Stimulated activated CD8-positive, alpha-beta memory T cell treated with anti-CD3 and anti-CD28 coated beads, Interleukin-4, amount 100 ng/mL, for 1 hour (primary cell): ENCODE measurements at places on chromosomes 2 and 18.

- DNase-seq: no peak
These were observed 196.9 kb downstream of the ANKRD30B start for GRCh38 chr18:14944838-14945237.

GRCh38 chr2:86633155-86633651, 9.5 kb upstream of the RNF103 start:
- no peak for DNase-seq

DNA sequence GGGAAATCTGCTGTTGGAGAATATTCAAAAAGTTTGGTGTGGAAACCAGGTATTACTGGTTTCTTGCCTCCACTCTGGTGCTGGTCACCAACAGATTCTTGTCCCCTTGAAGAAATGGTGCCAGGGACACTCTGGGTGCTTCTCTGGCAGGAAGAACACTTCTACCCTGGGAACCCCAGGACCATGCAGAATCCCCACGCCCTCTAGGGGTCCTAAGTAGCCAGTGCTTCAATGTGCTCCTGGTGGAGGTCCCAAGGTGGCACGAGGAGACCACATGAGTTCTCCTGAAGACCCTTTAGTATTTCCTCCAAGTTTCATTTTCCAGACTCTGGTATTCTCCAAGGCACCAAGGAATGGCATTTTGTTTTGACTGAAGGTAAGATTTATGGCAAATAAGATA, 380.6 kb downstream of the TSN start:
- DNase-seq: no peak

DNA sequence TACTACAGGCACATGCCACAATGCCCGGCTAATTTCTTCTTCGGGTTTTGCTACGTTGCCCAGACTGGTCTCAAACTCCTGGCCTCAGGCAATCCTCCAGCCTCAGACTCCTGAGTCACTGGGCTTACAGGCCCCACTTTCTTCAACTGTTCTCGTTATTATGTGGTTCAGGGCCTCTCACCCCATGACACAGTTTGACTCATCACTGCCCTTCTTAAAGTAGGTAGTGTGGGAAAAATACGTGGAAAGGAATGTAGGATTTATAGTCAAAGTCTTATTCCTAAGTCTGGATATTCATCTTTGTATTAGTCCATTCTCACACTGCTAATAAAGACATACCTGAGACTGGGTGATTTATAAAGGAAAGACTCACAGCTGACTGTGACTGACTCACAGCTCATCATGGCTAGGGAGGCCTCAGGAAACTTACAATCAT, 19.4 kb downstream of the CENPA start:
- no peak for DNase-seq

DNA sequence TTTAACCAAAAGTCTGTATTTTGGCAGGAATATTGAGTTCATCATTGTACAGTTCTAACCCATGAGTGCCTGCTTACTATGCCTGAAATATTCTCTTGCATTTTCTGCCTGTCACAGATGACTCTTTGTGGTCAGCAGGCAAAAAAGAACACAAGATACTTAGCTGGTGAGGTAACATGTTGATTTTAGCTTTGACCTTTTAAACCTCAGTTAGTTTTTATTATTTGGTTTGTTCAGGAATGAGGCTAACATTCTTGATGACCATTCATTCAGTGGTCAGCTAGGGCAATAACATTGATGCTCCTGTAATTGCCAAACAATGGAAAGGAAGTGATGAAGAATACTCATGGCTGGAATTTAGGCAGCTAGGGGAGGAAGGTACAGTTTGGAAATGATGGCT, 491.2 kb downstream of the PIK3C3 start:
- DNase-seq: no peak

DNA sequence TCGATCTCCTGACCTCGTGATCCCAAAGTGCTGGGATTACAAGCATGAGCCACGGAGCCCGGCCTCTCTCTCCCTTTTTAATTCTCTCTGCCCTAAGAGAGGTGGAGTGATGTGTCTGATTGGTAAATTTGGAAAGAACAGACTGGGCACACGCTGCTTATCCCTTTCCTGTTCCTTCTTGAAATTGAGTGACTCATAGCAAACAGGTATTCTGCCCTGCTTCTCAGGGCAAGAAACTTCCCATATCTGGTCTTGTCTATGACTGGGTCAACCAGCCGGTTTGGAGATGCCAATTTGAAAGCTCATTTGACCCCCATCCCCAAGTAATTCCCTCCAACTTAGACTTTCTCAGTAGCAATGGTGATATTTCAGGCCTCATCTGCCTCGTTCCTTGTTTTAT, 15.0 kb downstream of the LYPD1 start:
- no peak for DNase-seq

DNA sequence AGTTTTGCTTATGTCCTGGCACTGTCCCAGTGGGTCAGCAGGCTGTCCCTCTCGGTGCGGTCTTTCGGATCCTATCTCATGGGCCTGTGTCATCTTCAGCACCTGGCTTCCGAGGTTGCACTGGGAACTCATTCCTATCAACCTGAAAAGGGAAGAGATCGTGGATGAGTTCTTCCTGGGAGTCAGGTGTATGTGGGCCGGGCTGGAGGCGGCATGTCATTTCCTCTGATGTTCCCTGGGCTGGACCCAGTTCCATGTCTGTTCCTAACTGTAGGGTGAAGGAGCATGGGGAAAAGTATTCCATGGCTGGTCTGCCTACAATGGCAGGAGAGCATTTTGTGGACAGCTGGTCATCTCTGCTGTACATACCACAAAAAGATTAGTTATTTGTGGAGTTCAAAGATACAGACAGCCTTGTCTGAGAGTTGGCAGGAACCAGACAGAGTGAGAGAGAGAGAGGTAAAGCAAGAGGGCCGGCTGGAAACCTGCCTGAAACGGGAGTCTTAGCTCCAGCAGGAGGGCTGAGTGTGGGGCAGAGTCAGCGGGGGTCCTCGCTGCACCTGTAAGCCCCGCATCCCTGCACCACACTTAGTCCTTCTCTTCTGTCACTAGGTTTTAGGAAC, 25.2 kb downstream of the FAM228A start:
- no peak for DNase-seq

DNA sequence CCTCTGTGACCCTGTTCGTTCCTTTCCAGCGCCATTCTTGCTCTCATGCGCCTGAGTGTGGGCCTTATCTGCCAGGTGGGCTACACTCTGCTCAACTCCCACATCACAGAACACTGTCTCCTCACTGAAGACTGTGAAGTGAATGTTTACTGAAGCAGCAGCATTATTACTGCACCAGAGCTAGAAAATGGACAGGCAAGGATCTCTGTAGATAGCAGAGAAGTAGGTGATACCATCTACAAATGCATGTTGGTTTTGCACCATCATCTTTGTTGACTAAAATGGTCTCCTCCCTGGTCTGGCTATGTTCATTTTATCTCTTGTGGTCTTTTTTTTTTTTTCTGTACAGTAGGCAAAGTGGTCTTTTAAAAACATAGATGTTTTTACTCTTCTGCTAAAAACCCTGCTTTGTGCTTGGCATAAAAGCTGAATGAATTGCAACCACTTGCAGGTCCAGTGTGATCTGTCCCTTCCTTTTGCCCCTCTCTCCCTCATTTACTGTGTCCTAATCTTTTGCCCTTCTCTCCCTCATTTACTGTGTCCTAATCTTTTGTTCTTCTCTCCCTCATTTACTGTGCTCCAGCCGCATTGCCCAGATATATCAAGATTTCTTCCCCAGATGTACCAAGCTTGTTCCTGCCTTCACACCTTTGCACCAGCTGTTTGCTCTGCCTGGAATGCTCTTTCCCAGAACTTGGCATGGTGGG, 35.4 kb downstream of the BABAM2 start:
- no peak for DNase-seq

DNA sequence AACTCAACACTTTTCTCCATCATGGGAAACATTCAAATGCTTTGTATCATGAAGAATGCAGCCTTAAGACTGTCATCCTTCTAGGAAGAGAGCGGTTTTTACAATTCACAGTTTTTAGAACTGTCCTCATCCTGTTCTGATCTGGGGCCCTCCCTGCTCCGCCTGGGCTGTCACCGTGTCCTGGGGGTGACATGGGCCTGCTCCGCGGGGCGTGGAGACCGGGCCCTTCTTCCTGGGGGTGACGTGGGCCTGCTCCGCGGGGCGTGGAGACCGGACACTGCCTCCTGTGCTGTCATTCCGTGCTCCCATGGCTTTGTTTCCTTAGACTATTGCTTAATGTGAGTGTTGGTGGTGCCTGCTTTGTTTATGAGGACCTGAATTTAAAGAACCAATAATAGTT, 122.8 kb downstream of the TMEM18 start:
- no peak for DNase-seq

DNA sequence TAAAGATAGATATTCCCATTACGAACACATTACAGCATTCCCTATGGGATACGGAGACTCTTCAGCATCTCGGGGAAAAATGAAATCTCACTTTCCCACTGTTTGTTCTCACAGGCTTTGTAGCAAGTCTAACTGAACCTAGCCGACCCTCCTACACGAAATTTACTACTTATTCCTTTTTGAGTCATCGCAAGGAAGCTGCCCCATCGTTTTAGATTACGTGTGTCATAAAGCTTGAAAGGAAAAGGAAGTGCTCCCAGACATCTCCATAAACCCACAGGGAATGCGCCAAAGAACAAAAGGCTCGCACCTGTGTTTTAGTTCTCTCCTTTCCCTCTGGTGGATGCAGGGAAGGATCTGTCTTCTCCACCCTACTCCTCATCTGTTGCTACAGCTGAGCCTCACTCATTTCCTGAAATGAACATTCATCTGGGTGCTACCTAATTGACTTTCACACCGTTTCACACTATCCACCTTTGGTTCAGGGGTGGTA, 76.2 kb upstream of the STK39 start:
- DNase-seq: no peak

GRCh38 chr2:174334781-174335251, at the start of gene SP9:
SP9 (plus strand) TSS chr2:174334954; CDS start chr2:174335093, 139 bp downstream.
- no peak for DNase-seq

DNA sequence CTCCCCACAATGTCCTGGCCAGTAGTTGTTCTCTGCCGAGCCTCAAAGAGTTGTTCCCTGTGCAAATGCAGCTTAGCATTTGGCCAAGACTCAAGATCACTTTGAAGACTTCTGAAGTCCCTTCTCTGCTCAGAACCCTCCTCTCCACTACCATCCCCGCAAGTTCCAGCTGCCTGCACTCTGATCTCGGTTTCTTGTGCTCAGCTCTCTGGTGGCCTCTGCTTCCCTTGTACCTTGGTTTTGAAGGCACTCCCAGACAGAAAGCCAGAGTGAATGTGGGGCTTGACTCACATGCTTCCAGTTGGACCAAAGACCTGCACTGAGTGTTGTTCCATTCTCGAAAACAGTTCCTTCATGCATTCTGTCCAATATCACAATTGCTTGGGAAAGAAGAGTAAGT, 28.6 kb downstream of the CRACDL start:
- DNase-seq: no peak

DNA sequence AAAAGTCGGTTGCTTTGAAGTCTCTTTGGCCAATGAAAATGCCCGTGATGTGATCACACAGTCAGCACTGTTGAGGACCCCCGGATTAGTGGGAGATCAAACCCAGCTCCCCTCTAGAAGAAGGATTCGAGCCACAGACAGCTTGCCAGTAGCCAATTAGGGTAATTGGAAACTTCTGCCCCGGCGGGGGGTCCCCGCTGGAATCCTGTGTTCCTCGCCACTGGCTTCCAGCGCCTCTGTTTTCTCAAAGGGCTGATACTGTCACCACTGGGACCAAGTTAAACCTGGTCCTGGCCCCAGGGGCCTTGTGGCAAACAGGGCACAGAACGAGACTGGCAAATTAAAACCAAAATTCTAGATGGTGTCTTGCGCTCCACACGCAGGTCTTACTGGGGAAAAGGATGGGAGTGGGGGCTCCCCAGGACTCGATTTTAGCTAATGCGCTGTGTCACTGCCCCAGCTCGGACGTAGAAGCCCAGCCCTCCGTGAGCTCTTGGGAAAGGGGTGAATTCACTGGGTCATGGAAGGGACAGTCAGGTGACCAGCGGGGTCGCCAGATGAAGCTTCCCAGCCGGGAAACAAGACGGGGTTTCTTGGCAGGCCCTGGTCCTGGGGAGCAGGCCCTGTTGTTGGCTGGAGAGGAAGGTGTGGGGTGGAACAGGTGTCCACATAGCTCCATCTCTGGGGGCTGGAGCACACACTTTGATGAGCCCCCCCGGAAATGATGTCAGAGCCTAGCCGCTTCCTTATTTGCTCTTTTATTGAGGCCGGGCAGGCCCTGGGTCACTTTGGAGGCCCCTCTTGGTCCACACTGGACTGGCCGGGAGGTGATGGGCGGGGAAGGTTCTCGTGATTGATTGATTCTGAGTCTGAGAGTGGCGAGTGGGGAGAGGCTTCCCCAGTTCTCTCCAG, 90.2 kb downstream of the SMAD7 start:
- no peak for DNase-seq
